ENCODE measurements at places on chromosomes 6 and 20.

- peak; percentile 8 for DNase-seq
Observed at GRCh38 chr6:129686941-129687627, 22.9 kb downstream of the ARHGAP18 start.

- no peak for DNase-seq
Observed at GRCh38 chr6:116596815-116597214, 19.5 kb upstream of the RSPH4A start.

- no peak for DNase-seq
Observed at GRCh38 chr6:22290045-22290444, 6.8 kb downstream of the PRL start.

DNA sequence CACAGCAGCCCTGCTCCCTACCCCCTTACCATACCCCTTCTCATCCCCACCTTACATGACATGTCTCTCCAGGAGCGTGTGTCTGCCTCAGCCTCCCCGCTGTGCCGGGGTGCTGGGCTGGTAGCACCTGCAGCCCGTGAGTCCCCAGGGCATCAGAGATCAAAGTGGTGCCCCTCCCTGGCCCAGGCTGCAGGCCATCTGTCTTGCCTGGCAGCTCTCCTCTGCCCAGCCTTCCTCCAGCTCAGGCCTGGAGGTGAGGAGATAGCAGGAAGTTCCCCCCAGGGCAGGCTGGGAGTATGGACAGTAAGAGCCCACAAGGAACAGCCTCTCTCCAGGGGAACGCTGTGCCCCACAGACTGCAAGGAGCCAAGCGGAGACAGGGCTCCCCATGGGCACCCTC lies 35.3 kb downstream of the GRM4 start:
- DNase-seq: no peak

DNA sequence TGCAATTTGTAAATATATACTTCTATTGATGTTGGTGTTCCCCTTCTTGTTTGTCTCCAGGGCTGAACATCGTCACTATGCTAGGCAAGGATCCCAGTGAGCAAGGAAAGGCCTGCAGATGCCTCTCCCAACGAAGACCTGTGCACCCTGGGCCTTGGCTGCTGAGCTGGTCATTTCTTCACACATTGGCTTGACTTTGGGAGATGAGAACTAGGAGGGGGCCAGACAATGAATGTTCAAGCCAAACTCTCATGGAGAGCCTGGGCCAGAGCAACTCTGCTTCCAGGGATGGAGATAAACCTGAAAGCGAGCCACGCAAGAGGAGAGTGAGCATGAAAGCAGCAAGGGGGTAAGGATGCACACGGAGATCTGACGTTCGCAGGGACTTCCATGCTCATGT lies 104.0 kb downstream of the CLIC5 start:
- DNase-seq: no peak

DNA sequence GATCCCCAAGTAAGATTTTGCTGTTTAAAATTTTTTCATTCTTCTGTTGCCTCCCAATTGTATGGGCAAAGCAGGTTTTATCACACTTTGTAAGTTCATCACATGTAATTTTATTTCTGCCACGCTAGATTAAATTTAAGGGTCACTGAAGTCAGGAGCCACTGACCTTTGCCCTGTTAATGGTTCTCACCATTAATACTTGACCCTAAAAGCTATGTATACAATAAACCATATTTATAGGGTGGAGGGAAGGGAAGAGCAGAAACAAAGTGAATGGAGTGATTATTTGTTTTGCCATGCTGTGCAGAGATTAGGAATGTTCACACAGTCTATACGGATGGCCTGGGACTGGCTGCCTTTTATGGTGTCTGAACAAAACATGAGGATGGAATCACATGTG lies 186.7 kb downstream of the BMP2 start:
- no peak for DNase-seq

Data from memory B cell (primary cell).